ENCODE measurements at places on chromosomes 4 and X.

DNA sequence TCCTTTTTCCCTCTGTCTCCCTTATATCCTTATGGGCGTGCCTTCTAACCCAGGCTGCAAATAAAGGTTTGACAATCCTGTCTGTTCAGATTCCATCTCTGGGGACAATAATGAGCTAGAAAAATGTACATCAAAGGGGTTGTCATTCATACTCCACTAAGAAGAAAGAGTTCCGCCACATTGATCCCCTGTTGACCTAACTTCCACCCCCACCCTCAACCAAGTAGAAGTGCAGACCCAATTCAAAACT, 541 bp upstream of the GABRA3 start:
- no peak for DNase-seq

GRCh38 chr4:84501202-84501503, 2.1 kb upstream of the NKX6-1 start:
- DNase-seq, result no peak

DNA sequence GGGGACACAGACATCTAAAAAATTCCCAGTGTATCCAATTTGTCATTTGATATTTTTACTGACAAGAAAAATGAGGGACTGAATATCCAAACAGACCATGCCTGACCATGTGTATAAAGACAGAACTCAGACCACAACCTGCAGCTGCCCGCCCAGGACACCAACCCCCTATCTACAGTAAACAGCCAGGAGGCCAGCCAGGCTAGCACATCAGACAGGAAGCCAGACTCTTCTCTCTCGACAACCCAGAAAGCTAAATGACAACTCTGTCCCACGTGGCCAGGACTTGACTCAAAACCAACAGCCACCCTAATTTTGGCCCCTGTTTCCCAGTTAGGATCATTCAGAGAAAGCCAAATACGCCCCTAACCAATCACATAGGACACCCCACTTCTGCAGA, 15.1 kb downstream of the AFAP1 start:
- no peak for DNase-seq

DNA sequence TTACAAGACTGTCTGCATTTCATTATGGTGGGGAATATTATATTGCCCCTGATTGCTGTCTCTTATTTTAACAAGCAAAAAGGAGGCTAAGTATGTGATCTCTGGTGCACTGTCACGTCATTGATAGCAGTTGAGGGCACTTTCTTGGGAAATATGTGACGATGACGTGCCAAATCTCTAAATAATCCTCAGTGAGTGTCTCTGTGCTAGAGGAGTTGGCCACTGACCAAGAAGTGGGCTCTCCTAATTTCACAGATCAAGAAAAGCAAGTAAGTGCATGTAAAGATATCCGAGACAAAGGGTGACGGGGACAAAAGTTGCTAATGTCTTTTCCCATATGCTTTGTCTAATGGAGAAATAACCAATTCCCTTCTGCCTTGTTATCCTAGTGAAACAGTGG, 487.4 kb upstream of the TENM3 start:
- no peak for DNase-seq

DNA sequence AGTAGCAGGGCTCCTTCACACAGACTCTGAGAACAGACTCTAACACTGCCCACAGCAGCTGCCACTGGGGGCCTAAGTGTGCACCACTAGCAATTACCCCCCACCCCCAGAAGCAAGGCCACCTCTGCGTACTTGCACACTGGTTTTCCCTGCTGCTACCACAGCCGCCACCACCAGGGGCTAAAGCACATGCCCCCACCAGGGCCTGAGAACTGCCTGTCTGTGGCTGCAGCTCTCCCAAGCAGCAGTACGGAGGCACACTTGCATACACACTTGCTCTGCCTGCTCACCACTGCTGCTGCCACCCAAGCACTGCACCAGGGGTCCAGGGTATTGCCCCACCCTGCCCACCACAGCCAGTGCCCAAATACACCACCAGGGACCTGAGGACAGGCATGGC, 59.6 kb downstream of the SCML2 start:
- no peak for DNase-seq

DNA sequence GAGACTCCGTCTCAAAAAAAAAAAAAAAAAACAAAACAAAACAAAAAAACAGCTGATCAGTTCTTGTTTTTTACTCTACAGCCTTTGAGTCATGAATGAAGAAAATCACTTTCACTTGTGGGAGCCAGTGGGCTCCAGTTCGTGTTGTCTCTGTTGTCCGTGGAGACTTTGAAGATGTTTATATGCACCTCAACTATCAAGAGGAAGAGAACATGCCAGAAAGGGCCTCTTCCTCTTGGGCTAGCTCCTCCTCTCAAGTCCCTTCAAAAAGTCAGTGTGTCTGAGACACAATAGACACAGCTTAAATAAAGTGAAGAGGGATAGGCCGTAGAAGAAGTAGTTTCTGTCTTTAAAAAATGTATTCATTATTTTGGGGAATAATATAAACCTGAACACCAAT, 182.7 kb downstream of the KDR start:
- no peak for DNase-seq

- DNase-seq, result no peak
These were observed 66.2 kb downstream of the MAB21L2 start for GRCh38 chr4:150648123-150648522.

- DNase-seq, result no peak
These were observed 26.5 kb upstream of the TSR2 start for GRCh38 chrX:54413753-54414152.

DNA sequence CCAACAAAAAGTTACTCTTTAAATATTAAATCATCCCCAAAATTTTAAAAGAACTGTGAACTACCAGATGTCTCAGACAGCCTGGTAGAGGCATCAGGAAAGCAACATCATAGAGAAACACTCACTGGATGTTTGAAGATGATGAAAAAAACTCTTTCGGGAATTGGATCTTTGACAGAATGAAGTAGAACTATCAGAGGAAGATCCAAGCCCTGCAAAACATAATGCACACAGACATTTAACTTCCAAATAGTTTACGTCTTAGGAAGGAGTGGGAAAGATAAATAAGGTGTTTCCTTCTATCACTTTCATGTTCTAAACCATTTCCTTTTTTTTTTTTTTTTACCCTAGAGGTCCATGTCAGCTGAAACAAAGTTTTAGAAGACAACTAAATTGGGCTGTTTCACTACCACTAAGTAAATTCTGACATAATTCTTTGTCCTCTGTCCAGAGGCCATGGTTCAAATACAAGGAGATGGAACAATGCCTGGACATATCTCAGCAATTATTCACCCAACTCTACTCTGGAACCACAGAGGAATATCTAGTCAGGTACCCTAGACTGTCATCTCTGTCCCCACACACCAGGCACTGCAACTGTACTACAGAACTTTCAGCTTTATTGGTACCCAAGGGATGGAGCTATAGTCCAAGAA, 217.7 kb upstream of the INTU start:
- DNase-seq, result no peak

- DNase-seq, result no peak
These were observed 19.7 kb downstream of the KIT start for GRCh38 chr4:54677416-54677815.

GRCh38 chr4:56637154-56637553, 43.9 kb downstream of the HOPX start:
- no peak for DNase-seq

DNA sequence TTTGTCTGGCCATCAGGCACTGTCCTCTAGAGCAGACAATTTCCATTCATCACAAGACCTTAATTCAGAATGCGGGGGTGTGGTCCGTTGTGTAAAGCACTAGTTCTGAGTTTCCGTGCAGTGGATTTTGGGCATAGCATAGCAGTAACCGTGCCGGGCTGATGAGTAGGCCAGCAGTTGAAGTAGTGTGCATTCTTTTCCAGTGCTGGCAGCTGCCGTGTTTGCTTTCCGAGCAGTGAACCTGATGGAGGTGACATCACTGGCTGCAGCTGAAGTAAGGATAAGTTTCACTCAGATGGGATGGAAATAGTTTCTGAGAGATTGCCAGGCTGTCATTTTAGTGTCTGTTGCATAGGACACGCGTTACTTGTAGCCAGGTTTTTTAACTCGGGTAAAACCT, 107.0 kb upstream of the STIM2 start:
- no peak for DNase-seq

GRCh38 chr4:68735106-68735505, 64.7 kb upstream of the UGT2B15 start:
- no peak for DNase-seq

DNA sequence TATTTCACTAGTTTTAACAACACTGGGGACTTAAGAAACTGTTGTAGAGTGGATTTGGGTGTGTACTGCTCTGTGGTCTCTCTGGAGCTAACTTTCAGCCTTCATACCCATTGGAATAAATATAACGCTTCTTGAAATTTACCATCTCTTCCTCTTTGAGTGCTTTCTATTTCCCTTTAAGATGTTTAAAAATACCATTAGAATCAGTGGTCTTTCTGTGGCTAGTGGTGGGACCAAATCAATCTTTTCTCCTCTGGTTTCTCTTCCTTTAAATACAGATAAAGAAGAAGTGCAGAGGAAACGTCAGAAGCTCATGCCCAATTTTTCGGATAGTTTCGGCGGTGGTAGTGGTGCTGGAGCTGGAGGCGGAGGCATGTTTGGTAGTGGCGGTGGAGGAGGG, 92.0 kb downstream of the NFKB1 start:
- DNase-seq, result no peak

DNA sequence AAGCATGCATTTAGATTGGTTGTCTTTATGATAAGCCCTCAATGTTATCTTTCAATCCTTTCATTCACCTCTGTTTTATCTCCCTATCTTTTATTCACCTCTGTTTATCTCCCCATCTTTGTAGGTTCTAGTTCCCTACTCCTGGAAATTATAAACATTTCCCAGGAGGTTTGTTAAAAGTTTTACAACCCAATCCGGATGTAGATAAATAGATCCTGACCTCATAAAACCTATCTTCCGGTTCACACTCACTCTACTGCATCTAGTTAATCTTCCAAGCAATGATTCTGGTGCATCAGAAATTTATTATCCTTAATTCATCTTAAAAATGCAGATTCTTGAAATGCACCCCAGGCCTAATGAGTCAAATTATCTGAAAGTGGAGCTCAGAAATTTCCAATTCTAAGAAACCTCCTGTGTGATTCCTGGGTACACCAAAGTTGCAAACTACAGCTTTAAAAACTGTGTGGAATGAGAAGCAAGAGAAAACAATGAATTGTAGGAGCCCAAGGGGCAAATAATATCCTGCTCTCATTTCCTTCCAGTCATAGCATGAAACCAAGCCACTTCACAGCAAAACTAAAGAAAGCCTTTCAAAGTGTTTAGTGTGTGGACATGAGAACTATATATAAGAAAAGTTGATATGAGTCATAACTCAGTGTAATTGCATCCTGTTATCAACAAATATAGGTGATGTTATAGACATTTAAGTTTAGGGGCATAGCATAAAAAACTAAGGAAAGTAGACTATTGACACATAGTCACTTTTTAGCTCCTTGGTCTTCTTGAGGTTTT, 51.1 kb upstream of the UGT8 start:
- no peak for DNase-seq

Measured in stimulated activated CD4-positive, alpha-beta T cell treated with anti-CD3 and anti-CD28 coated beads, TNF-alpha, amount 100 ng/mL, for 48 hours (primary cell).